Stimulated activated CD4-positive, alpha-beta T cell treated with anti-CD3 and anti-CD28 coated beads, TNF-alpha, amount 100 ng/mL, for 1 hour (primary cell): ENCODE measurements at places on chromosomes 11 and 22.

GRCh38 chr11:102244681-102245409 lies 72.4 kb upstream of the BIRC3 start:
- DNase-seq = no peak

- no peak for DNase-seq
Observed at GRCh38 chr11:1038361-1038760, 1.8 kb upstream of the MUC6 start.

DNA sequence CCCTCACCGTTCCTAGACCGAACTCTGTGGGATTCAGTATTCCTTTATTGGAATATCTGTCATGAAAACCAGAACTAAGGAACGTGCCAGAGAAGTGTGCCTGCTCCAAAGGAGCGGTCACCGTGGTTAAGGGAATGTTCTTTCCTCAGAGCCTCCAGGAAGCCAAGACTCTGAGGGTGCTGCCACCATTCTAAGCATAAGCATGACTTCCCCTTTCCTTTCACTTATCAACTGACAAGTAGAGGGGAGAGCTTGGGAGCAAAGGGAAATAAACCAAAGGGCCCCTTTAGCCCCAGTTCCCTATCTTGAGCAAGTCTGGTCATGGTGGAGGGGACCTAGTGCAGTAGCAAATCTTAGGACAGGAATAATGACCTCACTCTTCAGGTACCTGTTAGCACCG lies 26.8 kb downstream of the CTR9 start:
- DNase-seq = no peak

GRCh38 chr11:115267871-115268270 lies 236.3 kb downstream of the CADM1 start:
- no peak for DNase-seq

DNA sequence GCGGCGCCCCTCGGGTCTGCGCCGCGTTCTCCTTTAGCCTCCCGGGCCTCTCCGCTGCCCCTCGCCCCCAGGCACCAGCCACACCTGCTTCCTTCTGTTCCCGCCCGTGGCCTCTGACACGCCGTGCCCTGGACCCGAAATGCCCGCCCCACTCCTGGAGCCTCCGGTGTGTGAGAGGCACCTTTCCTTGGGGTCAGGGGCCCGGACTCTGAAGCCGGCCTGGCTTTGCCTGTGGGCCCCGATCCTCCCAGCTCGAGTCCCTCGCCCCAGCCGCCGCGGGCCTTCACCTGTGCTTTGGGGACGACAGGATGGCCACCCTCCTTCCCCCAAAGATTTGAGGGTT lies 661 bp upstream of the CDPF1 start:
- no peak for DNase-seq

DNA sequence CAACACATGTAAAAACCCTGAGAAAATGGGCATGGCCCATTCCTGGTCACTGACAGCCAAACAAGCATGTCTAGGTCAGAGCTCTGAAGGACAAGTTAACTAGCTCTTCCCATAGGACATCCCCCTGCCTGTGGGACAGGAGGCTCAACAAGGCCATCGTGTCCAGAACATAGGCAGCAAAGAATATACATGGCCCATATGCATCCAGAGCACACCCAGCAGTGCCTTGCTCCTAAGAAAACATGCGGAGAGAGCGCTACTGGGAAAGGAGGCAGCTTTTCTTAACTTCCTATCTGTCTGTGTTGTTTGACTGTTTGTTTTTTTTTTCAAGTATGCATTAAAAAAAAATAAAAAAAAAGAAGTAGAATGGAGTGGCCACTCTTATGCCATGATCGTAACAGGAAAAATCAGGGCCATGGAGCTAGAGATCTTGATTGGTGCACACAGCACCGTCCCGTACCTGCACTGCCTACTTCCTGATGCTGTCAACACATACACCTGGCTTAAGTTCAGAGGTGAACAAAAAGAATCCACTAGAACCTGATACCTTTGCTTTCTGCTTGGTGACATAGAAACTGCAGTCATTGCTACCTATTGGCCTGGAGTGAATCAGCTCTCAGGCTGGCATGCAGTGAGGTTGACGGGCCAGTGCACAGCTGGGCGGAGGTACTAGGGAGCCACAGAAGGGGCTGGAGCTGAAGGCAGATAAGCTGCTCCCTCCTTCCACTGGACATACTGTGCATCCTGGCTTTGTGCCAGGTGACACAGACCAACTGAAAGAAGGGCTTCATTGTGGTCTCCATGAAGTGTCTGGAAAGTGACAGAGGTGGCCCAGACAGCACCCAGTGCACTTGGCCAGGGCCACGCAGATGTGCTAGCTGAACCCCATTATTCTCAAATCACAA lies 11.9 kb downstream of the UFD1 start:
- no peak for DNase-seq

- DNase-seq = no peak
Observed at GRCh38 chr11:16895306-16895705, 118.9 kb downstream of the PLEKHA7 start.

- no peak for DNase-seq
Observed at GRCh38 chr11:132158091-132158490, 787.7 kb downstream of the NTM start.

DNA sequence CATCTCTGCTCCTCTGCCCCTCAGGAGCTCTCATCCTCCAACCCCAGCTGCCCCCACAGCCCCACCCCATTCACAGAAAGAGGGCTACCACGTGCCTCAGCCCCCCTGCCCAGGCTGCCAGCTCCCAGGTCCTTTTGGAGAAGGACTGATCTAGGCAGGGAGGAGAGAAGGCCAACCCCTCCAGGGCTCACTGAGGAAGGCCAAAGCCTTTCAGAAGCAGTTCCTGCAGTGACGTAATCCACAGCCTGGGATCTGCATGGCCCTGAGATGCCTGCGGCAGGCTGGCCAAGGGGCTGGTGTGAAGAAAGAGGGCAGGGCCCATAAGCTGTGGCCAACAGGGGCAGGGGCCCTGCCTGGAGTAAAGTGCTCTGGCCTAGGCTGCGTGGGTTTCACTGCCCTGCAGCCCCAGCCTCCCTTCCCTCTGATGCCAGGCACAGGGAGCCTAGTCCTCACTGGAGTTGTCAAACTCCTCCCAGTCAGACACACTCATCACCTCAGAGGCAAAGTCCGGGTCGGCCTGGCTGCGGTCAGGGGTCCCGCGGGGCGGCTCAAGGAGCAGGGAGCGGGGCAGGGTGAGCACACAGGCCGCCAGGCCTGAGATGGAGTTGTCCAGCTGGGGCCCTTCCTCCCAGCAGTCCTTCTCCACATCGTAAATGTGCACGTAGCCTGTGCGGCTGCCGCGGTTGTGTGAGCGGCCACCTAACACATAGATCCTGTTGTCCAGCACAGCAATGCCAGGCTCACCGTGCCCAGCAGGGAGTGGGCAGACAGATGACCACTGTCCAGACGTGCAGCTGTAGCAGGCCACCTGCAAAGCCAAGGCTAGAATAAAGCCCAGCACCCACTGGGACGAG lies 4.2 kb upstream of the SCARF2 start:
- DNase-seq = no peak

- no peak for DNase-seq
Observed at GRCh38 chr11:65500387-65501185, 1.7 kb downstream of the MALAT1 start.

DNA sequence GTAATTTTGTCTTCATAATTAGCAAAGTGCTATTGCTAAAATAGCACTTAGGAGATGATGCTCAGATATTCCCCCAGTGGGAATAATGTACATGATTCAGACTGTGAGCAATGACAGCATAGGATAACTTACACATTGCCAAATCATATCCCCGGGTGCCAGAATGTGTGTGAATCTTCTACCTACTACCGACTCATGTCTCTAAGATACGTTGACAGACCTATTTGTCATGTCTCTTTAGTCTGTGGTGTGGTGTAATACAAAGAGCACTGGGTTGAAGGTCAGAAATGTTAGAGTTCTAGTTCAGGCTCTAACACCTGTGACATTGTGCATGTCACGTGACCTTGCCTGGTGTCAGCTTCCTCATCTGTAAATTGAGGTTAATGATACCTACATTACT lies 31.0 kb upstream of the PICALM start:
- DNase-seq = no peak

DNA sequence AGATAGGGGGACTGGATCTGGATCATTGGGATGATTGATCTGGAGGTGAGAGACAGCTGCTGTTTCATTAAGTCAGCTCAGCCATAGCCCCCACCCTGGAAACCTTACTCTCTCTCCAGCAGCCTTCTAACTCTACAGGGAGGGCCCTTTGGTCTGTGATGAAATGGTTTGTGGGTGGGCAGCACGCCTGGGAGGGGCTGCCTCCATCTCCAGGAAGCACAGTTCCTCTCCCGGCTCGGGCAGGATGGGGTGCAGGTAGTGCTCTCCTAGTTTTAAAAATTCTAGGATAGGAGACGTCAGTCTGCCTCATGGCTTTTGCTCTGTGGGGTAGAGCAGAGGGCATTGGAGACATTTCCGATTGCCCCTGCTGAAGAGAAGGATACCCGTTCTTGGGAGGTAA lies 89.7 kb downstream of the CEP164 start:
- no peak for DNase-seq

- no peak for DNase-seq
Observed at GRCh38 chr11:92332986-92333385, 108.4 kb downstream of the FAT3 start.

GRCh38 chr11:20373147-20373546 lies 9.6 kb downstream of the HTATIP2 start:
- DNase-seq = no peak

- no peak for DNase-seq
Observed at GRCh38 chr11:44120169-44120568, 24.7 kb downstream of the EXT2 start.

- no peak for DNase-seq
Observed at GRCh38 chr11:21564833-21565682, 627.8 kb upstream of the ANO5 start.

DNA sequence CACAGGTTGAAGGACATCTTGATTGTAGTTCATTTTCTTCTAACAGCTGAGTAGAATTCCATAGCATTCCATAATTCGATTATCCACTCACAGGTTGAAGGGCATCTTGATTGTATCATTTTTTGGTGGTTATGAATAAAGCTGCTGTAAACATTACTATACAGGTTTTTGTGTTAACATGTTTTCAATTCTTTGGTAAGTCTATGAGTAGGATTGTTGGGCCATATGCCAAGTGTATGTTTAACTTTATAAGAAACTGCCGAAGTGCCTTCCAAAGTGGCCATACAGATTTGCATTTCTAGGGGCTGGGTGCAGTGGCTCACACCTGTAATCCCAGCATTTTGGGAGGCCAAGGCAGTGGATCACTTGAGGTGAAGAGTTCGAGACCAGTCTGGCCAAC lies 44.6 kb downstream of the ANKRD42 start:
- DNase-seq = no peak

- DNase-seq = no peak
Observed at GRCh38 chr11:34996958-34997357, 80.5 kb downstream of the PDHX start.

DNA sequence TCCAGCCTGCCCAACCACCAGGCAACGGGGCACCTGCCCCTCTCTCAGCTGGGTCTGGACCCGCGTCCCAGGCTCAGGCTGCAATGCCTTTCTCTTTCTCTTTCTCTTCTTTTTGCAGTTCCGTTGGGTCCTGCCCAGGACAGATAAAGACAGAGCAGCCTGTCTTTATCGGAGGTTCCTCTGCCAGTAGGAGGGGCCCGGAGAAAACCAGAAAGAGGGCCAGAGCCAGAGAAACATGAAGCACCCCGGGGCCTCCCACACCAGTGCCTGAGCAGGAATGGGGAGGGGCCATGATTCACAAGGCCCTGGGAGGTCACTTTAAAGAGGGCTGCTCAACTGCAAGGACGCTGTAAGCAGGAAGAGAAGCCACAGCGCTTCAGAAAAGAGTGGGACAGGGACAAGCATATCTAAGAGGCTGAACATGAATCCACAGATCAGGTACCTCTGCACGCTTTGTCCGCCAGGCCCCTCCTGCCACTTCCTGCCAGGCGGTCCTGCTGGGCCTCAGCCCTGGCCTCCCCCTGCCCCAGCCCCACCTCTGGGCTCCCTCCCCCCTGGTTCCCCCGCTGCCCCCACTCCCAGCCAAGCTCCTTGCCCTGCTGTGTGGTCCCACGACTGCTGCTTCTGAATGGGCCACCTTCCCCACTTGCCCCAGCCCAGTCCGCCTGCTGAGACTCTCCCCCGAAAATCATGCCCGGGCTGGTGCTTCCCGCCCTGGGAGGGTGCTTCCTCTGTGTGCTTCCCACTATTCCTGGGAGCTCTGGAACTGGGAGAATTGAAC lies at the start of gene APOBEC3C:
Gene APOBEC3C, plus strand, starts transcription at position 316 of the 781 bp plus-strand sequence. Its CDS starts 106 bp downstream, at position 422.
- peak; percentile 59 for DNase-seq

GRCh38 chr11:102448869-102449224 lies 3.7 kb downstream of the TMEM123 start:
- no peak for DNase-seq

DNA sequence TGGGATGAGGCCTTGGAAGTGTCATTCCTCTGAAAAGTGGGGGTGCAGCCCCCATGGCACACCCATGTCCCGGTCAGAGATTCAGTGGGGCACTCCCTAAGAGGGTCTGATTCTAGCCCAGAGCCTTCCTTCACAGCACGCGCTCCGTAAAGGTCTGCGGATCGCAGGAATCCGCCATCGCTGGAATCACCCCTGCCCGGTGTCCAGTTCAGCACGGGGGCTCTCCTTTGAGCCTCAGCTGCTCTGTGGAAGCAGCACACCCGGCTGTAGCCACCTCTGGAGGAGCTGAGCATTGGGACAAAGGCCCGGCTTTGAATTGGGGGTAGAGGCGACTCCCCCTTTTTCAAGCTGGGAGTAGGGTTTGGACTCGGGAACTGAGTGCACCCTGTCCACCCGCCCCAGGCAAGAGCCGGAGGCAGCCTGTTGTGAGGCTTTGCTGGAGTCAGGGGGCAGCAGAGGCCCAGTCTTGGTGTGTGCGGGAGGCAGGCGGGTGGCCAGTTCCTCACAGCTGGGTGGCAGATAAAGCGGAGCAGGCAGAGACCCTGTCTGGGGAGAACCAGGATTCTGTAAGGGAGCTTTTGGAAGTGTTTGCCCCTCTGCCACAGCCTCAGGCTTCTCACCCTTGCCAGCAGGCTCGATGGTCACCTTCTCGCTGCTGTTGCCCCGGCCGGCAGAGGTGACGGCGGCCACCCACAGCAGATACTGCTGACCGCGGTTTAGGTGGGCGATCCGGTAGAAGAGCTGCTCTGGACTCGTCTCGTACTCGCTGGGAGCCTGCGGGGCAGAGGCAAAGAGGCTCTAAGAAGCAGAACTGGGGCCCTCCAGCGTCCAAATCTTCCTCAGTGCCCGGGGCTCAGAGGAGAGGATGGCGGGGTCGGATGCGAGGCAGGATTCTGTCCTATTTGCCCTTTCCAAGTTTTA lies 115.9 kb downstream of the CEP164 start:
- no peak for DNase-seq

GRCh38 chr11:63518548-63518947 lies 12.7 kb downstream of the LGALS12 start:
- no peak for DNase-seq

DNA sequence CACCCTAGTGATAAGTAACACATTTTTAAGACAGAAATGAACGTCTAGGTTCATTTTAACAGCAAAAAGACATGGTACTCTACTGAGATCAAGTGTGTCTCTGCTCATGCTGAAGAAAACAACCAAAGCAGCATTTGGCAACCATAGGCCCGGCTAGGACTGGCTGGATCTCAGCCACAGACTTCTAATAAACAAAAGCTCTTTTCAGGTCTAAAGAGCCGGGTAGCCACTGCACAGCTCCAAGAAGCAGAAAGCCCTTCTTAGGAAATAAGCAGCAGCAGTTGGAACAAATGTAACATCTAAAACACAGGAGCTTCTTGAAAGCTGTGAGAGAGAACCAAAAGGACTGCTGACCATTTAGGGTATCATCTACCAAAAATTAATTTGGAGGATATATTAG lies 37.6 kb downstream of the PITPNB start:
- DNase-seq = no peak
